Esophagus (tissue), 2 donors: ENCODE measurements at places on chromosomes 11 and 22. TPM values are rescaled to one million over a fixed set of nuclear protein-coding genes. Genes with fewer than 3 reads are reported as not detected.

Gene MDK
- polyA plus RNA-seq = 24.3 TPM

Gene VWA5A
- polyA plus RNA-seq = 6.6 TPM

Gene GSTT4
- not detected for polyA plus RNA-seq

Gene GLB1L2
- 2.4 TPM for polyA plus RNA-seq
